ENCODE measurements at places on chromosomes 3 and 15.

DNA sequence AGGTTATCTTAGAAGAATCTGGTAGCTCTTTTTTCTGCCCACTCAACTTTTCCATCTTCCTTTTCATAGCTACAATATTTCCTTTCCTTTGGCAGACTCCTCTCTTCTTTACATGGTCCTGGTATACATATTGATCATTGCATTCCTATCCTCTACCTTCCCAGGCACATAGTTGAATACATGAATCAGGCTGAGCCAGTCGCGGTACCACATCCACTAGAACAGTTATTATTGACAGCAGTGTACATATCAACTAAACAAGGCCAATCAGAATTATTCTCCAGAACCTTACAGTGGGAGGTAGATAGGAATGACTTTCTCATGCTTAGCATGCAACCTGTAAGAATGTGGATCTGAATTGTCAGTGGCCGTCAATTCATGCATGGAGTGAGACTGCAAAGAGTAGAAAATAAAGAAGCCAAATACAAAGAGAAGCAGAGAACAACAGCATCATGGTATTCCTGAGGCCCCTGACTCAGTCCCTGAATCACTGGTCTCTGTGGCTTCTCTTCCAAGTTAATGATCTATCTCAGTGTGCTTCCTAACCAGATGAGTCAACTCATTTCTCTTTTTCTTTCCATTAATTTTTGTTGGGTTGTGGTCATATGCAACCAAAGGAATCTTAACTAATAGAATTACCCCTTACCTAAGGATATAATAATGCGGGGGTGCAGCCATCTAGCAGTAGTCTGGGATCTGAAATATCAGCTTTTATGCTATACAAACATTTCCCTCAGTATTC is 60.9 kb upstream of the DCBLD2 start:
- DNase-seq = no peak

DNA sequence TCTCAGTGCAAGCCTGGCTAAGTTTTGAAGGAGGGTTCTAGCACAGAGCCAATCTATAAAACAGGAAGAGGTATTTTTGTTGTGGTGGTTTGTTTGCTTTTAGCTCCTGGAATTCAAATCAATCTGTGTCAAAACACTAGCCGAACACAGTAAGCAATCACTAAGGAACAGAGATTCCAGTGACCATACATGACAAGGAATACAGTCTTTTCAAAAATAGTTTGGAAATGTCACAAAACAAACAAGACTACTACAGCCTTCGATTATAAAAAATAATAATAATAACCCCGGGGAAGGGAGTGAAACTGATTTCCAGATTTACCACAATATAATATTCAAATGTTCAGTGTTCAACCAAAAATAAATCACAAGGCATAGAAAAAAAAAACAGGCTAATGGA is 166.5 kb downstream of the OCA2 start:
- no peak for DNase-seq

GRCh38 chr3:154217671-154218070 is 96.5 kb downstream of the ARHGEF26 start:
- DNase-seq = no peak

GRCh38 chr15:86089422-86089821 is 9.8 kb downstream of the AGBL1 start:
- no peak for DNase-seq

- no peak for DNase-seq
Measured at GRCh38 chr3:161393803-161394202, 22.5 kb upstream of the SPTSSB start.

- no peak for DNase-seq
Measured at GRCh38 chr15:41150279-41150678, 34.2 kb upstream of the INO80 start.

DNA sequence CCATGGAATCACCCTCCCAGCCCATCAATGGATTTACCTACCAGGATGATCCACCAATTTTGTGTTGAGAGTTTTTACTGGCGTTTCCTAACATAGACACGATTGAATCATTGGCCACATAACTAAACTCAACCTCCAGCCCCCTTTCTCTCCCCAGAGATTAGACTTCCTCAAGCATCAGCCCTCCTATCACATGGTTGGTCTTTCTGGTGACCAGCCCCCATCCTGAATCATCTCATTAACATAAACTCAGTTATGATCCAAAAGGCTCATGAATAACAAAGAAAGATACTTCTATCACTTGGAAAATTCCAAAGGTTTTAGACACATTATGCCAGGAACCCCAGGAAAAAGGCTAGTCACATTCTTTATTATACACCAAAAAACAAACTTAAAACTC is 21.2 kb downstream of the PRKAR2A start:
- no peak for DNase-seq

DNA sequence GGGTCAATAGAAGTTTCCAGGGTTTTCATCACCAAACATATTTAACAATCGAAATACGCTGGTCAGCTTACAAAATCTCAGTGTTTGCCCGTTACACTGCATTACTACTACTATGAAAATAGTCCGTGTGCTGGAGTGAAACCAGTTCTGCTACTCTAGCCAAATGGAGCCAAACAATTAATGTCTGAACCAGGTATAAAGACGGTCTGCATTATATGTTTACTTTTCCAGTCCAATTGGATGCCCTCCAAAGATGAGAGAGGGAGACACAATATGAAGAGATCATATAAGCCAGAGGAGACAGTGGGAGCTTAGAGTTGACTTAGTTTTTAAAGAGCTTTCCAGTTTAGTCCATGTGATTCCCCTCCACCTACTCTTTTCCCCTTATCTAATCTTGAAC is 6.3 kb upstream of the DUT start:
- DNase-seq = no peak

GRCh38 chr3:29764041-29764440 is 483.2 kb downstream of the RBMS3 start:
- no peak for DNase-seq

All from CD4-positive, alpha-beta T cell treated with Interleukin-12 subunit alpha and Interleukin-12 subunit beta, for 1 hour (primary cell).